ENCODE measurements at places on chromosomes 6 and 20.

DNA sequence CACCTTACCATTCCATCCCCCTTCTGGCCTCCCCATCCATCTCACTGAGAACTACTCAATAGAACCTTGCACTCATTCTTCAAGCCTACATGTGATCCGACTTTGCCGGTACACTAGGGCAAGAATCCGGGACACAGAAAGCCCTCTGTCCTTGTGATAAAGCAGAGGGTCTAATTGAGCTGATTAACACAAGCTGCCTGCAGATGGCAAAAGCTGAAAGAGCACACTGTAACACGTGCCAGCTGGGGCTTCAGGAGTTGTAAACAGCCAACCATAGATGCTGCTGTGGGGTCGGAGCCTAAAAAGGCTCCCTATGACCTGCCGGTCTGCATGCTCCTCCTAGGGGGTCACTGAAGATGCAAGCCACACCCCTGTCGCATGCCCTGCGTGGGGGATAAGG is 124.1 kb downstream of the RNF144B start:
- no peak for DNase-seq

DNA sequence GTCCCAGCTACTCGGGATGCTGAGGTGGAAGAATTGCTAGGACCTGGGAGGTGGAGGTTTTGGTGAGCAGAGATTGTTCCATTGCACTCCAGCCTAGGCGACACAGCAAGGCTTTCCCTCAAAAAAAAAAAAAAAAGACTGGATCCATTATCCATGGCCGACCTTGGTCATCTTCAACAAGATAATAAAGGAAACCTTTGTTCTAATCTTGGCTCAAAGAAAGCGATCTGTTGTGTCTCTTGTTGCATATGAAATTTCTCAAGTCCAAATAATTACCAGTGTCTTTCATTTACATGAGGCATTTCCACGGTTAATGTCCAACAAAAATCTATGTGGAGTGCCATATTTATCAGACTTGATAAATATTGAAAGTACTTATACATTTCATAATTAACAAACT is 23.7 kb upstream of the KIF16B start:
- DNase-seq, result no peak

GRCh38 chr20:46674253-46675083 is 14.8 kb downstream of the TP53RK start:
- no peak for DNase-seq

DNA sequence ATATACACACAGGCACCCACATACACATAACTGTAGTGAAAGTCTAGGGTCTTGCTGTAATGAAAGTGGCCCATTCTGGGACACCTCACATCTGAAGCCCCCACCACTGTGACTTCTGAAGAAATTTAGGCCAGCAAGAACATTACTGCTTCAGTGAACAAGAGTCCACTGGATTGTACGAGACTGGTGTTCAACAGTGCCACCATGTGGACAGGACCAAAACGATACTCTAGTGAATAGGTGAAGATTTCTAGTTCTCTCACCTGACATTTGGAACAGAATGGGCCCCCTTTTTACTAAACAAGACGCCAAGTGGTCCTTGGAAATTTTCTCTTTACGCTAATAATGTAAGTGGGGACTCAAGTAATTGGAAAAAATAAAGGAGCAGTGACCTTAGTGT is 156.9 kb downstream of the MAFB start:
- peak; percentile 44 for DNase-seq

DNA sequence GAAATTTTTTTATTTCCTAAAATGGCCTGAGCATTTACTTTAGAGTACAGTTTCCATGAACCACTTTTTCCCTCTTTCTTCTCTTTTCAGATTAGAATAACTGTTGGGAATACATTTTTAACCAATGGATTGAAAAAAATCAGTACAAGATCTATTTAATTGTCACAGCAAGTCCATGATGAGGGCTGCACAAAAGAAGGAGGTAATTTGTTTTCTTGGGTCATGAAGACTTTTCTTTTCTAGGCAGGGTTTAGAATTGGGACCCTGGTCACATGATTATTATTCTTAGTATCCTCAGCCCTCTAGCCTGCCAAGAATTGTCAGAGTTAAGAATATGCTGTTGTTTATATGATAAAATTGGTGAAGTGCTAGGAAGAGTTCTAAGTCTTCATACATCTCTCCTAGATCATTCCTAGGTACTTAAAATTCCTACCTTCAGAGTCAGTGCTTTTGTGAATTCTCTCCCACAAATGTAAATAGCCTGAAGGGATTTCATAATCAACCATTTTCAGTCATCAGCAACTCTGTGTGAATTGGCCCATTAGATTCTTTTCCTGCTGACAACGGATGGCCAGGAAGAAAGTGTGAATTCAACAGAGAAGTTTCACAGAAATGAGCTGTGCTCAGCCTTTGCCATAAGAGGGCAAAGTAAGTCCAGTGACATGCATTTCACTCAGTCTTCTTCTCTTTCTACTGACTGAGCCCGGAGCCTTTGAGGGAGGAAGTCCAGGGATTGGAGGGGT is 32.4 kb upstream of the TPBG start:
- no peak for DNase-seq

DNA sequence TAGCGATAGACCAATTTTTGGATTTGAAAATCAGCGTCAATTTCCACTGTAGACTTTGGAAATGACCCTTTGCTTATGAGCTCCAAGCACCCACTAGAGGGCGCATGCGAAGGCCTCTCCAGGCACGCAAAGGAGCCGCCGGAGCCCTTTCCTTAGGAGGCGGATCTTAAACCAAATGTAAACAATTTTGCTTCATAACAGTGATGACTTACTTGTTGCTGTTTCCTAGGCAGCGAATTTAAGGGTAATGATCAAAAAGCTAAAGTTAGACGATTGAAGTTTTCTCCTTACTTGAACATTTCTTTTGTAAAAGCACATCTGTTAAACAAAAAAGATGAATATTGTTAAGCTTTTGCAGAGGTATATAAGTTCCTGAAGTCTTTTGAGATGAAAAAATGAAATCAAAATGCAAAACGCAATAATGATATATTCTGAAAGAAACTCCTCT is 29.2 kb upstream of the EXOC2 start:
- DNase-seq, result peak; percentile 80

GRCh38 chr6:4637691-4638433 is 138.3 kb upstream of the CDYL start:
- DNase-seq, result no peak

DNA sequence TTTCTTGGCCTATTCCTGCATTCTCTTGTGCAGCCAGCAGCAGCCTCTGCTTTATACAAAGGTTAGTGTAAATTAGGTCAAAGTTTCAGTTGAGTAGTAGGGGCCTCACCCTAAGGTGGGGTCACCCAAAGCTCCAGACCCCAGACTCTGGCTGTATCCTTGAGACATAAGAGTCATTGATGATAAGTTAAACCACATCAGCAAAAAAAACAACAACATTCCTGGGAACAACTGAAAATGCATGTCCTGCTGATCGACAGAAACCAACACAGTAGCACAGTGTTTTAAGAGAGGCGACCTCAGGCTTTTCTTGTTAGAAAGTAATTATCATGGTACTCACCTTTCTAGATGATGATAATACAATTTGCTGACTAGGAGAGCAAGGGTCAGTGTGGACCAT is 52.6 kb downstream of the TFAP2A start:
- no peak for DNase-seq

- DNase-seq, result no peak
Measured at GRCh38 chr6:36546308-36546919, 865 bp downstream of the STK38 start.

- no peak for DNase-seq
Measured at GRCh38 chr6:160349020-160349441, 853 bp downstream of the SLC22A3 start.

GRCh38 chr6:56688521-56688920 is 45.8 kb upstream of the DST start:
- no peak for DNase-seq

DNA sequence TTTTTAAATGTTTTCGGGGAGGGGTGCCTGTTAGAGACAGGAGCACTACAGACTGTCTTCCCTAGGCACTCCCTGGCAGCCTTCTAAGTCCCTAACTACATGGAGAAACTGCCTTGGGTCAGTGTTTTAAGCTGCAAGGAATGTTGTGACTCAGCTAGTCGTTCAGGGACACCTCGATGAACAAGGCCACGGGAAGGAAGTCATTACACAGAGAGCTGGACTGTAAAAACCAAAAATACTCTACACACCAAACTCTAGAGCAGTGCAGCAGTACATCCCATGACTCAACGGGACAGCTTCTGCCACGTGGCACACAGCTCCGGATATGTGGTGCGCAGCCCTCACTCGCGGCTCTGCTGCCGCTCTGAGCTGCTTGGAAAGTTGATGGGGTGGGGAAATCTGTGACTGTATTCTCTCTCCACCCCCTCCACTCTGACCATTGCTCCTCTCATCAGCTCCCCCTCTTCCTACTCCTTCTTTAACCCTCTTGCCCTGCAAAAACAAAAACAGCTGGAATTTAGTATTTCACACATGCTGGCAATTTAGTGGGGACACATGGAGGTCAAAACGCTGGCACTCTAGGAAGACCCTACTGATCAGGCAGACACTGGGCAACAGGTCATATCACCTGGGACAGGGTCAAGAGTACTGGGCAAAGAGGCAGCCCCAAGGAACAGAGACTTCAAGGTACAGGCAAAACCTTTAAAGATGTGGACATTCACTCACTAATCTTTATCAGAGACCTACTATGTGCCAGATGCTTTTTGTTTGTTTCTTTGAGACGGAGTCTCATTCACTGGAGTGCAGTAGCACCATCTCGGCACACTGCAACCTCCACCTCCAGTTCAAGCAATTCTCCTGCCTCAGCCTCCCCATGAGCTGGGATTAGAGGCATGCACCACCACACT is 10.9 kb upstream of the LPIN3 start:
- DNase-seq, result peak; percentile 92

GRCh38 chr6:91646649-91647048 is 1059.8 kb upstream of the MAP3K7 start:
- no peak for DNase-seq

DNA sequence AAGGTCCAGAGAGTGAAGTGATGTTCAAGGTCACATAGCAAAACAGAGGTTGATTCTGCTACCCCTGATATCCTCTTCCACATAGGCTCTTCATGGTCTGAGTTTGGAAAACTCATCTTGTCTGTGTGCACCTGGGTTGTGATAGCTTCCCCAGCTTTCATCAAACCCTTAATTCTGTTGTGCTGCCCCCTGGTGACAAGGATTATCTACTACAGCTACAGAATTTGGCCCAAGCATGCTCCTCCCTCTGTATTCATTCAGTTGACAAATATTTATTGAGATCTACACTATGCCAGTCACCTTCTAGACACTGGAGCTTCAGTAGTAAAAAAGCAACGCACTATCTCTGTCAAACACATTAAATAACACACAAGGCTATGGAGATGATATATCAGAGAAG is 50.4 kb downstream of the SMPDL3A start:
- peak; percentile 36 for DNase-seq

DNA sequence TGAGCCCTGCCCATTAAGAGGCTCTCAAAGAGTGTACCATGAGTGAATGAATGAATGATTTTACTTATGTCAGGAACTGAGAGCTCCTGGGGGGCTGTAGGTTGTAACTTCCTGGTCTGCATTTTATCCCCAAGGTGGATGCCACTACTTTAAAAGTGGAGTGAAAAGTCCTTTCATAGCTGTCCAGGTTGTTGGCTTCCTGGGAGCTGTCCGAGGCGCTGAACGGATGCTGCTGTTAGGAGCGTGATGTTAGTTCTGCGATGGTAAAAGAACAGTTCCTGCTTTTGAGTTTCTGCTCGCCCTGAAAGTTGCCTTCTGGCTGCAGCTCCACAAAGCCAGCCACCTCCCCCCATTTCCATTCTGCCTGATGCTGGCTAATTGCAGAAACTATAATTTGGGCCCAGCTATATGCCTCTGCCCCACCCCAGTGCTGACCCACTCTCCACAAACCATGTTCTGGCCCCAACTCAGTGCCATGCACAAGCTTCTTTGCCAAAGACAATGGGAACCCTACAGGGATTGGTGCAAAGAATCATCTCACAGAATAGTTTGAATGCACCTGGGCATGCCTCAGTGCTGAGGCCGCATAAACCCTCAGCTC is 330.9 kb upstream of the CDH4 start:
- DNase-seq, result no peak

- DNase-seq, result peak; percentile 61
Measured at GRCh38 chr6:109008537-109009235, 86.0 kb downstream of the SESN1 start.

DNA sequence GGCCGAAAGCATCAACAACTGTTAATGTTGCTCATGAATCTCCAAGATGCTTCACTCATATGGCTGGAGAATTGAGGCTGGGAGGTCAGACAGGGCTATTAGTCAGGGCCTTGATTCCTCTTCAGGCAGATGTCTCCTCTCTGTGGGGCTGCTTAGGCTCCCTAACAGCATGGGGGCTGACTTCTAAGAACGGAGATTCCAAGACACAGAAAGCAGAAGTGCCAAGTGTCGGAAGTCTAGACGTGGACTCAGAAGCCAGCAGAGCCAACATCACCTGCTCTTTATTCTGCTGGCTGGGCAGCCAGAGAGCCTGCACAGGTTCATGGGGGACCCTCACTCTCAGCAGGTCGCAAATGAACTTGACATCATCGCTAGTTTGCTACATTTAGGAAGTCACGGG is 279.8 kb downstream of the CDH26 start:
- no peak for DNase-seq

DNA sequence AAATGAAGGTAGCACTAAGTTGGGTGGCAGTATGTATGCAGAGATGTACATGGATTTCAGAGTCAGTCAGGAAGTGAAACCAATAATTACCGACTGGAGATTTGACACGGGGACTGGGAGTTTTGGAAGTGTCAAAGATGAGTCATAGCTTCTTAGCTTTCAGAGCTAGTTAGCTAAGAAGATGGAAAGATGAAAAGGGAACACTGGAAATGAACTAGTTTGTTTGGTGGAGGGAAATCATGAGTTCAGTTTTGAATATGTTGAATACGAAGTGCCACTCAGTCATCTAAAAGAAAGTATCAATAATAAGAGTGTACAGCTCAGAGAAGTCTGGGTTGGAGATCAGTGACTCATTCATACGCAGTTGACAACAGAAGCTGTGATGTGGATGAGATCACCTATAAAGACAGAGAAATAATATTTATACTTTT is 7.5 kb downstream of the ESF1 start:
- DNase-seq, result no peak

GRCh38 chr6:163321717-163322116 is 92.8 kb upstream of the QKI start:
- DNase-seq, result no peak

DNA sequence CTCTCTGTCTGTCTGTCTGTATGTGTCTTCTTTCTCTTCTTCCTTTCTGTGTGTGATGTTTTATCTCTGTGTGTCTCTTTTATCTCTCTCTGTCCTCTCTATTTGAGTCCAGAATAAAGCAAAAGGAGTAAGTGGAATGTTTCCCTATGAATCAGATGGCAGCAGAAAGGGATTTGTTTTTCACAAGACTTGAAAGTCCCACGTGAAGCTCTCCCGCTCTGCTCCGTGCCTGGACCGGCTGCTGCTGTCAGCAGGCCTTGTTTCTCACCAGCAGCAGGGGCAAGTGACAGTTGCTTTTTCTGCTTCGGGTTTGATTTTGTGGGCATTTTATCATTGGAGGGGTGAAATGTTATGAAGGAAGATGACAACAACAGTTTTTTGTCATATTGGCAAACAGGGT is 212.7 kb downstream of the PACRG start:
- no peak for DNase-seq

GRCh38 chr6:46862381-46862780 is 59.4 kb downstream of the ADGRF5 start:
- DNase-seq, result no peak

Data from dermis microvascular lymphatic vessel endothelial cell (primary cell).